ENCODE measurements at places on chromosomes 3 and 15. TPM values are rescaled to one million over a fixed set of nuclear protein-coding genes. Genes with fewer than 3 reads are reported as not detected.

Gene CLDN16
- total RNA-seq = not detected

Gene CELSR3
- 0.46 TPM for total RNA-seq

Gene DPPA4
- total RNA-seq = not detected

Gene ALAS1
- 80.9 TPM for total RNA-seq

Gene RNF13
- 175 TPM for total RNA-seq

Gene GOLGA6L7
- total RNA-seq = not detected

Gene CCDC39
- not detected for total RNA-seq
